ENCODE measurements at places on chromosomes 6 and 20.

- DNase-seq: no peak
Measured at GRCh38 chr6:12096342-12096741, 84.2 kb downstream of the HIVEP1 start.

- DNase-seq: no peak
Measured at GRCh38 chr20:25624500-25624939, 706 bp upstream of the NANP start.

GRCh38 chr6:137011406-137011805 lies 33.4 kb downstream of the IL20RA start:
- DNase-seq: no peak

DNA sequence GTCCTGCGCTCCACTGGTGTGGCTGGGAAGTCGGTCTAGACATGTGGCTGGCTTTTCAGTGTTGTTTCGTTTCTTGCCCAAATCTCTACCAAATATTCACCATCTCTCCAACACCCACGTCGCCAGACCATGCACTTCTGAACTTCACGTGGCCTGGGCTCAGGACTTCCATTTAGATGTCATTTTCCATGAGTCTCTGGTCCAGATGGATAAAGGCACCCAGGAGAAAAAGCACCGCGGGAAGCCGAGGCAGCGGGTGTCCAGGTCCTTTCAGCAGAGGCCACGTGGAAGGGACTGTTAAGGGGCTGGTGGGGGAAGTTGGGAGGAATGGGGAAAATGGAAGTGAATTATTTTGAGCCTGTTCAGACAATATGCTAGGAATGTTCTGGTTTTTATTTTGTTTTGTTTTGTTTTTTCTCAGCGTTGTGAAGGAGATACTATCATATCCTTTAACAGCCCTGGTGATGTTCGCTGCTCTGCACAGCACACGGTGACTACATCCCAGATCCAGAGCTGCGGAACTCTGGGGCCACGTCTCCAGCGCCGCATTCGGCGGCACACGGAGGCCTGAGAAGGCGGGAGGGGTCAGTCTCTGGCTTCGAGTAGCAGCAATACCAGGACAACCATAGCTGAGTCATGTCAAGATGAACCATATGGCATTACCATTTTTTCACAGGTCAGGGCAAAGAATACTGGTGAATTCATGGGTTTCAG lies 230.3 kb downstream of the THBS2 start:
- no peak for DNase-seq

DNA sequence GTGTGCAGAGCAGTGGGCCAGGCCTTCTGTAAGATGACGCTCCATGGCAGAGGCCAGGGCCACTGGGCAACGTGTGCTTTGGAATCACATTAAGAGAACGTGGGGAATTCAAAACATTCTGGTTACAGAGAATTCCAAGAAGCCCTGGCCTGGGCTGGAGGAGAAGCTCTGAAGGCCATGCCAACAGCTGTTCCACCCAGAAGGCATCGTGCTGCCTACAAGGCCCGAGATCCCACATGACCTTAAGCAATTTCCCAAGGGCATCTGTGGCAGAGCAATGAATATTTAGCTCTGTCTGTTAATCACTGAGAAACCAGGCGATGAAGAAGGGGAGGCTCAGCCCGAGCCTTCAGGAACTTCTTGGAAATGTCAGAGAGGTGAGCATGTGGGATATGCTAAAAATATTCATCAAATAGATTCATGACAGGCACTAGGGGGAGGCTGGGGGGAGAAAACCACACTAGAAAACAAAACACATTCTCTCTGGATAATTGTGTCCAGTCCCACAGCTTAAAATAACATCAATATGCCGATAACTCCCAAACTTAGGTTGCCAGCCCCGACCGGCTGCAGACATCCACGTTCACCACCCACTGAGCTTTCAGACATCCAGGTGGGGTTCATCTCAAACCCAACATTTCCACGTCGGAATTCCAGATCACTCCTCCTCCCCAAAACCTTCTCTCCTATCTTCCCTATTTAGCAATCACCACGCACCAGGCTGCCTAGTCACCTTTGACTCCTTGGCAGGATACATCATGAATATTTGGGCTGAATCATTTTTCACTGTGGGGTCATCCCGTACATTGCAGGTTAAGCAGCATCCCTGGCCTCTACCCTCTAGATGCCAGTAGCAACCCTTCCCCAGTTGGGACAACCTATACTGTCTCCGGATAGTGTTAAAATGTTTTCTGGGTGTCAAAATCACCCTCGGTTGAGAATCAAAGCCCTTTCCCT lies 6.6 kb downstream of the SULF2 start:
- no peak for DNase-seq

GRCh38 chr20:25467441-25467840 lies 60.0 kb downstream of the GINS1 start:
- DNase-seq: no peak

GRCh38 chr6:155084431-155085123 lies 89.5 kb downstream of the TIAM2 start:
- DNase-seq: no peak

DNA sequence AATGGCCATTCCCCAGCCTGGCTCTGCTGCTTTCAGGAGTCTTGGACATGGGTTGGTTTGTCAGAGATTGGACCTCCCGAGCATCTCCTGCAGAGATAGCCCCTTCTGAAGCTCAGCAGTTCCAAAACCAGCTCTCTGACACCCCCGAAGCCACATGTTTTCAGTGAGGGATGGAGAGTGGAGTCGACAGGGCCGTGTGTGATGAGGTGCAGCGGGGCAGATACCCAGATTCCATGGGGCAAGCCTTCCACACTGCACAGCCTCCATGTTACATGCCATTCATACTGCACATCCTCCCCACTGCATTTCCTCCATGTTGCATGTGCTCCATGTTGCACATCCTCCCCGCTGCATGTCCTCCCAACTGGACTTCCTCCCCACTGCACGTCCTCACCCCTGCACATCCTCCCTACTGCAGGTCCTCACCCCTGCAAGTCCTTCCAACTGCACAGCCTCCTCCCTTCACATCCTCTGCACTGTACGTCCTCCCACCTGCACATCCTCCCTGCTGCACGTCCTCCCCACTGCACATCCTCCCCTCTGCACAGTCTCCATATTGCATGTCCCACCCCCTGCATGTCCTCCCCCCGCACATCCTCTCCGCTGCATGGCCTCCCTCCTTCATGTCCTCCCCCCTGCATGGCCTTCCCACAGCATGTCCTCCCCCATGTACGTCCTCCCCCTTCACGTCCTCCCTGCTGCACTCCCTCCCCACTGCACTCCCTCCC lies 112.2 kb downstream of the SYNDIG1 start:
- no peak for DNase-seq

- DNase-seq: no peak
Measured at GRCh38 chr20:41124451-41125094, 12.8 kb upstream of the PLCG1 start.

GRCh38 chr20:4358552-4358951 lies 343.2 kb upstream of the RNF24 start:
- DNase-seq: no peak

- no peak for DNase-seq
Measured at GRCh38 chr6:51901766-51902764, 185.3 kb downstream of the PKHD1 start.

GRCh38 chr20:36754656-36755222 lies 8.8 kb upstream of the NDRG3 start:
- DNase-seq: peak; percentile 49

GRCh38 chr20:57579898-57580447 lies 19.1 kb downstream of the PCK1 start:
- DNase-seq: no peak

All from CD4-positive, alpha-beta T cell treated with Interleukin-6 at 100 ng/mL for 8 hours (primary cell).